ENCODE measurements at places on chromosomes 12 and 14.
A peak's percentile ranks its signal among the peaks of the same experiment; 100 is the strongest.

DNA sequence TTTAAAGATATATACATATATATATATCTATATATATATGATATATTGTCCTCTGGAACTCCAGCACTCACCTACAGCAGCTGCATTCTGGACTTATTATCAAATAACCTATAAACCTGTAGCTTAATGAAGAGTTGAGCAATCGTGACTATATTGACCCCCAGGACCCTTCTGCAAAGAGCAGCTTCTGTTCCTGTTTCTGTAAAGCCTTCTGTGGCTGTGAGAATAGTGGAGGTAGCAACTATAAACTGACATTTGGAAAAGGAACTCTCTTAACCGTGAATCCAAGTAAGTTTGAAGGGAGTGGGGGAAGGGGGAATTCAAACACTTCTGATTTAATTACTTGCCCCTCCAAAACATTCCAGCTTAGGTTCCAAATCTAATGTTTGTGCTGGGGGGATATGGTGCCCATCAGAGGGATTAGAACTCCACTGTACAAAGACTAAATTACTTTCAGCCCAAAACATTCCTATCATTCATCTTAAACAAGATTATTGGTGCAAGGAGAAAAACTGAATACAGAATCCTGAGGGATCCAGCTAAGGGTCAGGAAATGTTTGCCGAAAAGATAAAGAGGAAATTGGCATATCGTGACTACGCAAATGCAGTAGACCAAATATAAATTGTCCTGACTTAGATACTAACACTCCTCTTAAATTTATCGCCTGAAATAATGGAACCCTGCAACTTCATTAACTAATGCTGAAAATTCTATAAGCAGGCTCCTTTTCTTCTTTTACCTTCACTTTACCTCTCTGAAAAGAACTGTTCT, 106.1 kb downstream of the DAD1 start:
- no peak for DNase-seq

- DNase-seq, result peak; percentile 34
Observed at GRCh38 chr12:546920-547845, 87.4 kb downstream of the B4GALNT3 start.

- DNase-seq, result no peak
Observed at GRCh38 chr12:33663000-33663654, 223.5 kb upstream of the SYT10 start.

DNA sequence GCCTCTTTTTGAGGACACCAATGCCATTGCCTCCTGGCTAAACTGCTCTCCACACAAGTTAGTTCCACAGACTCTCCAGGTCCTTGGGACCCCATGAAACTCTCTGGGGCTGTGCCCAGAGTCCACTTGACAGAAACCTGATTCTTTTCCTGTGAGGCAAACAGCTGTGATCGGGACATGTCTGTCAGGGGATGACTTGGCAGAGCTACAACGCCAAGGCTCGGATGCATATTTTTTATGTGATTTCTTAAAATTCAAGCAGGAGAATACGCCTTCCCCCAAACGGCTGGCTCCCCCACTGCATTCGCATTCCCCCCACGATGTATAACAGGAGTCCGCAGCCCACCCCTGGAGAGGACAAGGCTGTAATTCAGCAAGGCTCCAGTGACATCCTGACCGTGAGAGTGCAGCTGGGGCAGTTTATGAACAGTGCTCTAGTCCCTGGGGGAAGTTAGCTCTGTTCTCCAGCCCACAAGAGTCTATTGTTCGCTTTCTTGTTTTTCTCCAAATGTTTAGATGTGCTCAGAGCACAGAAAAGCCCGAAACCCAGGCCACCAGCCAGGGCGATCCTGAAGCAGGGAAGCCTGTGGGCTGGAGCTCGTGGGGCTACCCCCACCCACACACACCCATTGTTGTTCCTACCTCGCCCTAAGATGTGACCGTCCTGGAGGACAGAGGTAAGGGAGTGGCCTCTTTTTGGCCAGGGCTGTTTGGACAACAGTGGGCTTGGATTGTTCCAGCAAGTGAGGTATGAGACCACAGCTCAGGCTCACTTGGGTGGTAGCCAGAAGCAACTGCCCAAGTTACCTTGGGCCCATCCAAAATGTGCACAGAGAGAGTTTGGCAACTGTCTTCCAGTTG, 159.5 kb downstream of the ZFP36L1 start:
- DNase-seq, result peak; percentile 93

GRCh38 chr14:65387628-65388027, 24.9 kb upstream of the FUT8 start:
- DNase-seq, result no peak

DNA sequence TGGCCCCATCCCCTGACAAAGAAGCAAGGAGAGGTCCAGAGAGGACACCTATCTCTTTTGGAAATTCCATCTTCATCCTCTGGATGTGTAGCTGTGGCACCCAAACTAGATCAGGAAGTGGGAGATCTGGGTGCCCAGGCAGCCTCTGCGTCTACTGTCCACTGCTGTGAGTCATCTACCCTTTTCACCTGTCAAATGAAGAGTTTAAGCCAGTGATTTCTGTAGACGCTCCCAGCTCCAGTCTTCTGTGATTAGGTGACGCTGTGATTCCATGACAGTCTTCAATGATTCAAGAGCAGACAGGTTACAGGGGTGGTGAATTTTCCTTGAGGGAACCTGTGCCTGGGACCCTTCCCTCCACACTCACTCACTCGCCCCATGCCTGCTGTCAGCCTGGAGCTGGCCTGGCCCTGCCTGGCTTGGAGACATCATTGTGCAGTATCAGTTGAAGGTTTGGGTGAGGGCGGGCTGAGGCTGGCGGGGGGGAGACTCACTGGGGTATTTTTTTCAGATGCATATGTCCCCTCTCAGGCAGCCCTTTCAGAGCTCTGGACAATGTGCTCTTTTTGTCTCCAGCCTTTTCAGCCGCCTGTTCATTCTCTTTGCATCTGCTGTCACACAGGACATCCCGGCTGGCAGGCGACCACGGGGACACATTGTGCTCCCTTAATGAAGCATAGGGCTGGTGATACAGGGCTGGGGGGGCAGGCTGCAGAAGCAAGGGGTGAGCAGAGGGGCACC, 56.8 kb upstream of the PARP11 start:
- DNase-seq, result no peak

DNA sequence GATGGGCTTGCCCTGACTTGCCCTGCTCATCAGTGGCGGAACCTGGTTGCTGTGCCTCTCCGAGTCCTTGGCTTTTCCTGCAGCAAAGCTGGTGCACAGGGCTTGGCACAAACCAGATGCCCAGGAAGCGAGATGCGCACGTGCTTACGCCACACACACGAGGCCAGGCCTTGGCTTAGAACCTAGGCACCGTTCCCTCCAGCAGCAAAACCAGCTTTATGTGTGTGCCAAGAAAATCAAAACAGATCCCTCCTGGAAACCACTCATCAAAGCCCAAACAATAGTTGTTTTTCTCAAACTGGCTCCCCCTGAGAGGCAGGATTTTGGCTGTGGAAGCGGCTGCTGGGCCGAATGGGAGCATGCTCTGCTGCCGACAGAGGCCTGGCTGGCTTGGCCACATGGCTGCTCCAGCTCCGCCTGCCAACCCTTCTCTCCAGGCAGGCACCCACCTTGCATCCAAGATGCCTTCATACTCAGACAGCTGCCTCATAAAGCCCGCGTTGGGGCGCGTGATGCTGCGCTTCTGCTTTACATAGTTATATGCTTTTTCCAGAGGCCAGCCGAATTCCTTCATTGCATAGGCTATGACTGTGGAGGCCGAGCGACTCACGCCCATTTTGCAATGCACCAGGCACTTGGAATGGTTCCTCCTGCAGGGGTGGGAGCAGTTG, 58.7 kb downstream of the SSH1 start:
- DNase-seq, result peak; percentile 72

- DNase-seq, result no peak
Observed at GRCh38 chr14:22407033-22407432, 182.0 kb downstream of the DAD1 start.

DNA sequence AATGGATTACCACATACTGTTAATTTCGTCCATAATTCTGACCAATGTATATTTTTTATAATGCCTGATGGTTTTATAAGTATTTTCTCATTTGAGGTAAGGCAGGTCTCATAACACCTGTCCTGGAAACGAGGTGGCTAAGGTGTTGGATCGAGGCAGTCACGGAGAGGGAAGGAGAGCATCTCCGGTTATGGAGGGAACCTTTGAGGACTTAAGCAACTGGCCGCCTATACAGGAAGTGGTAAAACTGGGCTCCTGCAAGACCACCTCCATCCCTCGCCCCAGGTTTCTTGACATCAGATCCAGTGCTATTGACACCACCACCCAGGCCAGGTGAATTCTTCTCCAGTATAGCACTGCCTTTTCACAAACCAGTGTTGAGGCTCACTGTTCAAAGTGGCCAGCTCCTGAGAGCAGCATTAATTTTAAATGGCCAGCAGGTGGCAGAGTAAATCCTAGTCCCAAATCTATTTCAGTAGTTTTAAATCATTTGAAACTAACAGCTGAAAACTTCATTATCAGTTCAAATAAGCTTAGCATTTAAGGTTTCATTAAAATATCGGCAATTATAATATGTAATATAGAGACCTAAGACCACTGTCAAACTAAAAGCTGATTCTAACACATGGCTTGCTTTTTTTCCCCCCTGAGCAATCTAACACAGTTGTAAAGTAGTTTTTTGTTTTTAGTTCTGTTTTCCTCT, 100.8 kb downstream of the PPM1A start:
- peak; percentile 19 for DNase-seq

DNA sequence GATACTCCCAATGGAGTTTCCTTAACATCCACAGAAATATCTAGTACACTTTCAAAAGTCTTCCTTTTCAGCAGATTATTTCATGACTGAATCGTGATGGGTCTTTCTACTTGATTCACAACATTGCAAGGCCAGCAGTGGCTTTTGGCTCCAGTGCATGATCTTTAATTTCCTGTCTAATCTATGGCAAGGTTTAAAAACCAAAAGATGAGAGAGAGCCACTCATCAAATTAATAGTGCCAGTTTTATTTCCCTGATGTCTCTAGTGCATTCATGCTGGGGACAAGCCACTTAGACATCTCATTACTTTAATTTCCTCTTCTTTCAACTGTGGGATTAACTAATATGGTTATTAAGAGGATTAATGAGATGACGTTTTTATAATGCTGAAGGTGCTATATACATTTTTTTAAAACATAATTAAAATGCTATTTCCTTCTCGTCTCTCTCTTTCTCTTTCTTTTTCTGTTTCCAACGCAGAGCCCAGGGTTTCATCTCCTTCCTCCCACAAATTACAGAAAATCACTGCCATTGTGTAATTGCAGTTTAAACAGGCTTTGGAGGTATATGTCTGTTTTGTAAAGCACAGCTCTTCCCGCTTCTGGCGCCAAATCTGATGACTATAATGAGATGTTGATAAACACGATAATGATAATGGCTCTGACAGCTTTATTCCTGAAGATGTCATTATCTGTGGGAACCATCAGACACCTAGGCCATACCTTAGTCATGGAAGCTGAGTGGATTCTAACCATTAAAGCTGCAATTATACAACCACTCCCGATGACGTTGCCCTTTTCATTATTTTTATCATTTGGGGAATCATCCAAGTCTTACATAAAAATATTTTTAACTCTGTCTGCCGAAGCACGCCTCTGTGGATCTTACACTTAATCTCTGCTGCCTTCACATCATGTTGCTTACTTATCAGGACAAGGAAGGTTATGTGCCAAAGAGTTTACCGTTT, 103.1 kb upstream of the PPM1H start:
- no peak for DNase-seq

GRCh38 chr14:65226824-65227604, 124.7 kb upstream of the MAX start:
- no peak for DNase-seq

DNA sequence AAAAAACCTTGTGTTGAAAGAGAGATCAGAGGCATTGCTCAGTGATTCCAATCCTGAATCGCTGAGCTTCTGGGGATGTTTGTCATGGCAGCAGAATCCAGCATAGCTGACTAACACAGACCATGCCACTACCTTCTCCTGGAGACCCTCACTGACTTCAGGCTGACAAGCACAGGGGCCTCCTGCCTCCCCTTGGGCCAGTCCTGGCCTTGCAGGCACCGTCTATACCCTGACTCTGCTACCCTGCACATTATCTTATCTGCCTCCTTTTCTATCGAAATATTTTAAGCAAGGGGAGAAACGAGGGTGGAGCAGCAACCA, 139.8 kb downstream of the KIF26A start:
- DNase-seq, result no peak

- DNase-seq, result no peak
Observed at GRCh38 chr12:52980096-52980649, 26.1 kb upstream of the EIF4B start.

- DNase-seq, result no peak
Observed at GRCh38 chr14:67079846-67080245, 109.4 kb upstream of the GARIN2 start.

DNA sequence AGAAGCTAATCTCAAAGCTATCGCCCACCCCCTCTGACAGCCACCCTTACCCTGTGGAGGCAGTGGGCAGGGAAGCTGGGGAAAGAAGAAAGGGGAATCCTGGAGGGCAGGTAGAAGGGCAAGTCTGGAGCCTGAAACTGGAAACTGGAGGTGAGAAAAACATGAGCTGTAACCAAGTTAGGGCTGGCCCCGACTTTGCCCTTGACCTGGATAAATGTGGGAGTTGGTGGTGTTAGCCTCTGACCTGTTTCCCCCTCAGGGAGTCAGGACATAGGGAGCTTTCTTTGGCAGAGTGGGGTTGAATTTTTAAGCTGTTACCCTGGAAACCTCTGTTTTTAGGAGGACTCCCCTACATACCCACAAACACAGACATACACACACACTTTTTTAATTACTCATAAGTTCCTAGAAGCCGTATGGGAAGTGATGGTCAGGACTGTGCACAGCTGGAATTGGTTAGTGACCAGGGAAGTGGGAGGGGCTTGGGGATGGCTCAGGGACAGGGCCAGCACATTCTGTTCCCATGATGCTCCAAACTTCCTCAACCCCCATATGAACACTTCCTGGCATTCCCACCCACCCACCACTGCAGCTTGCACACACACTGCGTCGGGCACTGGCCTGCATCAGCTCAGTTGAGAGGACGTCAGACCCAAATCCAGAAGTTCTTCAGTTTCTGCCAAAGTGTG, 5.0 kb upstream of the MMP19 start:
- peak; percentile 19 for DNase-seq

- DNase-seq, result no peak
Observed at GRCh38 chr12:96274331-96274730, 80.2 kb downstream of the ELK3 start.

DNA sequence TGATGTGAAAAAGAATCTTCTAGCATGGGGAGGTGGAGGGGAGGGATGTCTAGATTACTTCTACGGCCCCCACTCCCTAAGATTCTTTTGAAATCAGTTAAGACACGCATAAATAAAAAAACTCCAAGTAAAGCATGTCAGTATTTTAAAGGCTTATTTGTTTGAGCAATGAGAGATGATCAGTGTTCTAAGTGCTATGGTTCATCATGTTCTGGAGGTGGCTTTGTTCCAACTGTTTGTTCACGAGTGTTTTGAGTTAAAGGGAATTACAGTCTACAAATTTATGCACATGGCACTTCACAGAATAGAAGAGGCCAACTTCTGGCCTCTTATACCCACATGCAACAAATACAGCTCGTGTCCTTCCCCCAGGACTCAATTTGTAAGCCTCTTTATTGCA, 394.9 kb downstream of the RAD51B start:
- DNase-seq, result no peak

- no peak for DNase-seq
Observed at GRCh38 chr12:127774828-127775227, 492.1 kb upstream of the TMEM132C start.

GRCh38 chr12:47120736-47121135, 41.0 kb upstream of the AMIGO2 start:
- no peak for DNase-seq

- DNase-seq, result no peak
Observed at GRCh38 chr12:39095636-39096330, 190.4 kb upstream of the CPNE8 start.

GRCh38 chr12:76757694-76758093, 6.2 kb upstream of the ZDHHC17 start:
- DNase-seq, result no peak
